A549 treated with GW870086 at 1 μM for 4 hours (cell line): ENCODE measurements at places on chromosomes 7 and 10. TPM values are rescaled to one million over a fixed set of nuclear protein-coding genes. Genes with fewer than 3 reads are reported as not detected.

FOXK1 gene
- total RNA-seq, result 10.0 to 13.1 TPM (median 12.6 TPM) in 5 replicates

FGFR2 gene
- total RNA-seq, result 0.28 to 0.55 TPM (median 0.38 TPM) in 5 replicates

C10orf105 gene
- not detected in 5 replicates for total RNA-seq

SLIT1 gene
- total RNA-seq, result 0.03 to 0.17 TPM (median 0.09 TPM) in 4 of 5 replicates, not detected in the other

STEAP1B gene
- 0.22 to 0.23 TPM (median 0.23 TPM) in 3 of 5 replicates, not detected in the others for total RNA-seq
